ENCODE measurements at places on chromosomes 7 and 10.

DNA sequence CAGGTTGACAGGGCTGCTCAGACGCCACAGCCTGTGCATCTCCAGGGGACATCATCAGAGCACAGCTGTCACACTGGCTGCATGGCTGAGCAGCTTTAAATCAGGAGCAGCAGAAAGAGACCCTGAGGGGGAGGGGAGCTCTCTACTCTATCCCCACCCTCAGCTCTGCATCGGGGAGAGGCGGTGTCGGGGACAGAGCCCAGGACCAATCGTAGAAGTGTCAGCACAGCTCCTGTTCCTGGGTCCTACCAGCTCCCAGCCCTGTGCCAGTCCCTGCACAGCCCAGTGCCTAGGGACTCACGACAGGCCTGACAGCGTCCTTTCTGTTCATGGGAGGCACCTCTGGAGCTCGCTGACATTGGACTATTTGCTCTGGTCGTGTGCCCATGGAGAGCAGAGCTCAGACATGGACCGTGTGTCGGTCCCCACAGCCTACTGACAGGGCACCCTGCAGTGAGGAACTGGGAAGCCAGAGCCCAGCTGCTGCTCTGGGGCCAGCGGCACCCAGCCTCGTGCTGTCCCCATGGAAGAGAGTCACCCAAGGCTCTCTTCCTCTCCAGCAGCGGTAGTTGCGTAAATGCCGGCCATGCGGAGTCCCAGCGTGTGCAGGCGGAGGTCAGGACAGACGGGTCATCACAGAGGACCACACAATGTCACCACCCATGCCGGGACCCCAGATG is 20.4 kb upstream of the ANTXRL start:
- DNase-seq, result no peak

DNA sequence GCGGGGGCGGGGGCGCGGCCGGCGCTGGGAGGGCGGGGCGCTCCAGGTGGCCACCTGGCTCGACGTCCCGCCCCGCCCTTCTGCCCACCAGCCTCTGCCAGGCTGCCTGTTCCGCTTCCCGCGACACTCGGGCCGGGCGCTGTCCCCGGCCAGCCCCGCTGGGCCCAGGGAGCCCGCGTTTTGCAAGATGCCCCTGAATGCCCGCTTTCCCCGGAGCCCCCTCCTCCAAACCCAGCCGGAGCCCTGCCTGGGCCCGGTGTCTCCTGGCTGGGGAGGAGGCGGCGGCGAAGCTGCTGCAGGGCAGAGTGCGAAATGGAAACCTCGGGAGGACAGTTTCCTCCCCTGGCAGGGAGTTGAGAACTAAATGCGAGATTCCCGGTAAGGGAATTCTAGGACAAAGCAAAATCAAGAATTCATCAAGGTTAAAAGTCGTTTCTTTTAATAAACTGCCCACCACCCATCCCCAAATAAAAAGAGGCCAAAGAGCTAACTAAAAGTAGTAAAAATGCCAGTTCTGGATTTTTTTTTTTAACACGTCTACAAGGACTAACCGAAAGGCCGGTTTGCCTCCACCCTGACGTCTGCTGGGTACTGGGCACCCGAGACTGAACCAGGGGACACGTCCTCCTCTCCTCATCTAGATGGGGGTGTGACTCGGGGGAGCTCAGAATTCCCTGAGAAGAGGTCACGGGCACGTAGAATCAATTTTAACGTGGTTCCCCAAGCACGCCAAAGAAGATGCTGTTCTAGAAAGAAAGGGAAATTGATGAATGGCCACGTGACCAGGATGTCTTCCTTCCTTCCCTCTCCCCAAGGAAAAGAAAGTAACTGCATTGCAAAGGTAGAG is 200.4 kb upstream of the NFE2L3 start:
- DNase-seq, result no peak

GRCh38 chr7:40015790-40016296 is 65.8 kb downstream of the CDK13 start:
- DNase-seq, result no peak

DNA sequence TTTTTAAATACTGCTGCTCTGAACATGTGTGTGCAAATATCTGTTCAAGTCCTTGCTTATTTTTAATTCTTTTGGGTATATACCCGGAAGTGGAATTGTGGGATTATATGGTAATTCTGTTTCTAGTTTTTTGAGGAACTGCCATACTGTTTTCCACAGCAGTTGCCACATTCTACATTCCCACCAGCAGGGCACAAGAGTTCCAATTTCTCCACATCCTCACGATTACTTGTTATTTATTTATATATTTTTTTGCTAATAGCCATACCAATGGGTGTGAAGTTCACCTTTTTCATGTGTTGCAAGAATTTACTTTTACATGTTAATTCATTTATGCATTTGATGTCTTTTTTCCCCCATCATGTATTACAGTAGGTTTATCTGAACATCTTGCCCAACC is 79.6 kb upstream of the CXCL12 start:
- DNase-seq, result no peak

DNA sequence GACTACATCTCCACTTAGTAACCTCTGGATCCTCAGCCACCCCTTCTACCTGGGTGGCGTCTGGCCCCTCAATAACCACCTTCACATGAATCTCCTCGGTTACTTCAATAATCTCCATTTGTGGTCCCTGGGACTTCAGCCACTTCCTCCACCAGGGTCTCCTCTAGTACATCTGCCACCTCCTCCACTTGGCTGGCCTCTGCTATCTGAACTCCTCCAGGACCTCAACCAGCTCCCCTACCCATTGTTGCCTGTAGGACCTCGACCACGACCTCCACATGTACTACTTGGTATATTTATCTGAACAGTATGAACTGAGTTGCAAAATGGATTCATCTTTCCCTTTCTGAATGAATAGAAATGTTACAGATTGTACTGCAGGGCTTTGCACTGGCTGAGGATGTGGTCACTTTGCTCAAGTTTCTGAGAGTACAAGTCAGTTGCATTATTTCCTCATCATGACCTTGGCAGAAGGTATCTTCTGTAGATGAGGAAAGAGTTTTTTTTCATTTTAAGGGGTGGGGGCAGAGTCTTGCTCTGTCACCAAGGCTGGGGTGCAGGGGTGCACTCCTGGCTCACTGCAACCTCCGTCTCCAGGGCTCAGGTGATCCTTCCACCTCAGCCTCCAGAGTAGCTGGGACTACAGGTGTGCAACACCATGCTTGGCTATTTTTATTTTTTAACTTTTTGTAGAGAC is 36.0 kb downstream of the MAT1A start:
- DNase-seq, result no peak

DNA sequence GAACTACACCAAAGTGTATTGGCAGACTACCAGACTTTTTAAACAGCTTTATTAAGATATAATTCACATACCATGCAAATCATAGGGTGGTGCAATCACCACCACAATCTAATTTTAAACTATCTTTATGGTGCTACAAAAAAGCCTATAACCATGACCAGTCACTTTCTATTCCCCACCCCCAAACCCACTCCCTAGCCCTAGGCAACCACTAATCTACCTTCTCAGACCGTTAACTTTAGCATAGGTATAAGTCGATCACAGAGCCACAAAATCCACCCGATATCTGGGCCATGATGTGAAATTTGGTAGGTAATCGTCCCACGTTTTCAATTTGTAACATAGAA is 536 bp upstream of the POM121 start:
- no peak for DNase-seq

DNA sequence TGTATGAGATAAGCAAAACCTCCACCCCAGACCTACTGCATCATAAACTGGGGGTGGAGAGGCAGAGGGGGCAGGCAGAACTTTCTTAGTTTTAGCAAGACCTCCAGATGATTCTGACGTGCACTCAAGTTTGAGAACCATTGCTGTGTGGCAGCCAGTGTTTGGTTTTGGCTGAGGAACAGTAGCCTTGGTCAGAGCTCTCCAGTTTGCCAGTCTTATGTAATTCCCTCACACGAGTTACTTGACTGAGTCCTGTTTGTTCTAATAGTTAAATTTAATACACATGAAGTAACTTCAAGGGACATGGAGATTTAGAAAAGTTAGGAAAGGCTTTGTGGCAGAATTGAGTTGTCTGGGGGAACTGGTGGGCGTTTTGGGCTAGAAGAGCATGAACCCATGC is 38.5 kb downstream of the GARS1 start:
- DNase-seq, result no peak

DNA sequence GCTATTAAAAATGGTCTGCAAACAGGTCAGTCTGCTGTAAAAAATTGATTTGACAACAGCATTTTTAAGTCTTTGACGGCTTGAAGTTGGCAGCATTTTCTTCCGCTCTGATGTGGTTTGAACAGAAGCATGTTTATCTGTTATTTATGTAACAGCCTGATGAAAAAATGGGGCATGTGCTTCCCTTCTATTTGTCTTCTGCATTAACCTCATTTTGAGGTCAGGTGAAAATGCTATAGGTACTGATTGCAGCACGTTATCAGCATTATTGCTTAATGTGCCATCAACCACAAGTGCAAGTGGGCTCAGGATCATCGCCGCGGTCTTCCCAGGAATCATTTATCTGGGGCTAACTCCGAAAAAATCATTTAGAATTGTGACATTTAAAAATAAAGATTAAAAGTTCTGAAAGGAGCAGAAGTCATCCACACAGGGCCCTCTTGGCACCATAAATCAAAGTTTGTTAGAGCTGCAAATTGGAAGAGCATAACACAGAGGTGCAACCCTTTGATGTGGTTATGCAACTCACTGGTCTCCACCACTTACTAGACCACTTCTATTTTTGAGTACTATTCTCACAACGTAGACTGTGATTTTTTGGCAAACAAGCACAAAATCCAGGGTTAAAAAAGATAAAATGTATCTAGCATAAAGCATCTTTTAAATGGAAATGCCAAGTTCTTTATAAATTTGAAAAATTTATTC is 307.7 kb downstream of the MDFIC start:
- DNase-seq, result peak; percentile 62

GRCh38 chr7:53900856-53901528 is 641.2 kb upstream of the VSTM2A start:
- DNase-seq, result no peak

- peak; percentile 22 for DNase-seq
Measured at GRCh38 chr10:14382022-14382421, 51.3 kb upstream of the FRMD4A start.

DNA sequence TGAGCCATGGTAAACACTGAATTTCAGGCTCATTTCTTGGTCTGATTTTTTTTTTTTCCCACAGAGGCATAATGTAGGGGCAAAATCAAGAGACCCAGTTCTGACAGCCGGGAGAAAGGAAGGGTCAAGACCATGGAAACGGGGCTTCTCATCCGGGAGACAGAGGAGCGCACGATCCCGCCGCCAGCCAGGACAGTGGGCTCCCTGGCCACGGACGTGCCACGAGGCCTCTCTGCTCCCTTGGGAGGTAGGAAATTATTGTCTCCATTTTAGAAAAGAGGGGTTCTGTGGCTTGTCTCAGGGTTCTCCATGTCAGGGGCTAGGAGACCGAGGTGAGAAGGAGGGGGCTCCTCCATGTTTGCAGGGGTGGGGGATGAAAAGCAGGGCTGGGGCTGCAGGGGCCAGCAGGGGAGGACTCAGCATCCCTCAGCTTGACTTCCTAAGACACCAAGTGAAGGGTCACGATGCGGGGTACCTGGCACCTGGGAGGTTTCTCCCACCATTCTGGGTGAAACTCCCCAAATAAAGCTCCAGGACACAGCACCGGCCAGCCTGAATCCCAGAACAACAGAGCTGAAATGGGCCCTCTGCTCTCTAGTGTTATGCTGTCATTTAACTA is 37.6 kb downstream of the PPIF start:
- no peak for DNase-seq

DNA sequence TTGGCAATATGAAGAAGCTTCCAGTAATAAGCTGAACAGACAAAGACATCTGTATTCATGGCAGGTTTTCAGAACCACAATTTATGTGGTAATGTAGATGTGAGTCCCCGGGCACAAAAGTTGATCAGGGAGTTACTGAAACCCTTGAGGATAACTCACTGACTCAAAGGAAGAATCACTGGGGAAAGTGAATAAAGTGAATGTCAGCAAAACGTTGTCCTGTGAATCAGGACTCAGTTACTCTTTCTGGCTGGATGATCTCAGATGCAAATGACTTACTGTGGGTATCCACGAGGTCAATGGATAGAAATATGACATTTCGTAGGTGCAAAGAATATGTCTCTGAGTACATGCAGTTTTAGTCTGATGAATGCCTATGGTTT is 172.8 kb upstream of the CTBP2 start:
- DNase-seq, result no peak

GRCh38 chr7:2498708-2499107 is 20.9 kb upstream of the LFNG start:
- no peak for DNase-seq

- peak; percentile 28 for DNase-seq
Measured at GRCh38 chr7:108181073-108181985, 51.2 kb upstream of the LAMB4 start.

- DNase-seq, result no peak
Measured at GRCh38 chr10:78850644-78851435, 217.9 kb upstream of the ZMIZ1 start.

- DNase-seq, result no peak
Measured at GRCh38 chr7:122507591-122507990, 191.3 kb downstream of the RNF133 start.

DNA sequence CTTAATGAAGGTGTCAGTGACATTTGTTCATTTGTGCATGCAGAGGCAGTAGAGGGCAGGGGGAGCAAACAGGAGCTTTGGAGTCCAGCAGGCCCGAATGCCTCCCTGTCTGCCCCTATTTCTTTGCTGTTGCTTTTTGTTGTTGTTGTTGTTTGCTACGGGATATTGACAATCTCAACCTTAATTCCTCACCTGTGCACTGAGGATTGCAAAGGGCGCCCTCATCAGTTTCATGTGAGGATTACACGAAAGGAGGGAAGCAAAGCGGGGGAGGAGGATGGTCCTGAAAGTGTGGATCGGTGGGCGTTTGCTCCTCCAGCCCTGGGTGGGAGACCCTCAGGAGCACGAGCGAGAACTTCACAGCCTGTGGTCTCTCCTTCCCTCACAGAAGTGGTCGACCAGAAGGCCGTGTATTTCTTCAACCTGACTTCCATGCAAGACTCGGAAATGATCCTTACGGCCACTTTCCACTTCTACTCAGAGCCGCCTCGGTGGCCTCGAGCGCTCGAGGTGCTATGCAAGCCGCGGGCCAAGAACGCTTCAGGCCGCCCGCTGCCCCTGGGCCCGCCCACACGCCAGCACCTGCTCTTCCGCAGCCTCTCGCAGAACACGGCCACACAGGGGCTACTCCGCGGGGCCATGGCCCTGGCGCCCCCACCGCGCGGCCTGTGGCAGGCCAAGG is 9.6 kb downstream of the GDF10 start:
- DNase-seq, result no peak
